ENCODE measurements at places on chromosomes 11 and 22.
A peak's percentile ranks its signal among the peaks of the same experiment; 100 is the strongest.

- DNase-seq: no peak
Observed at GRCh38 chr11:132803436-132803835, 728.9 kb downstream of the OPCML start.

DNA sequence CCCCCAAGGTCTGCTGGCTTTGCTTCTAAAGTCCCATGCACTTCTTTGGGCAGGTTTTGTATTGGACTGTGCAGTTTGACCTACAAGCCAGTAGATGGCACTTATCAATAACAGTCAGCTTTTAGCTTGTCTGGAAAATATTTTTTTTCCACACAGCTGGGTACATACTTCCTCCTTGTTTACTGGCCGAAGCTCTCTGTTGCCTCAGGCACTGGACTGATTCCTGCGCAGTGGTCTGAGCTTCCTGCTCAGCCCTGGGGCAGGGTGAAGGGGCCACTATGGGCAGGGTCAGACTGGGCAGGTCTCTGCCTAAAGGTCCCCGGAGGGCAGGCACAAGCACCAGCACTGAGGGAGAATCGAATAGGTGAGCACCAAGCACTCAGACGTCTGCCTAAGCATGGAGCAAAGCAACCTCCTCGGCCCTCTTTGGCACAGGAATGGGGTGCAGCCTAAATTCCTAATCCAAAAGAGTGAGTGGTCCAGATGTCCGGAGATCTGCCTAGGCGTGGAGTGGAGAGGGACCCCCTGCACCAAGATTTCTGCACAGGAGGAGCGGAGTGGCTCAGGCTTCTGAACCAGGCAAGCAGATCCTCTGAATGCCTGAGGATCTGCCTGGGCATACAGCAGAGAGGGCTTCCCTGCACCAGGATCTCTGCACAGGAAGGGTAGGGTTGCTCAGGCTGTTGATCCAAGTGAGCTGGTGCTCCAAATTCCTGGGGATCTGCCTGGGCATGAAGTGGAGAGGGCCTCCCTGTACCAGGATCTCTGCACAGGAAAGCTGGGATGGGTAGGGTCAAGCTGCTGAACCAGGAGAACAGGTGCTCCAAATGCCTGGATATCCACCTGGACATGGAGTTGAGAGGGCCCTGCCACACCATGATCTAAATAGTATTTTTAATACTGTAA, 105.9 kb upstream of the C11orf58 start:
- DNase-seq: no peak

- DNase-seq: peak; percentile 86
Observed at GRCh38 chr11:9757809-9758636, 94.1 kb downstream of the SWAP70 start.

DNA sequence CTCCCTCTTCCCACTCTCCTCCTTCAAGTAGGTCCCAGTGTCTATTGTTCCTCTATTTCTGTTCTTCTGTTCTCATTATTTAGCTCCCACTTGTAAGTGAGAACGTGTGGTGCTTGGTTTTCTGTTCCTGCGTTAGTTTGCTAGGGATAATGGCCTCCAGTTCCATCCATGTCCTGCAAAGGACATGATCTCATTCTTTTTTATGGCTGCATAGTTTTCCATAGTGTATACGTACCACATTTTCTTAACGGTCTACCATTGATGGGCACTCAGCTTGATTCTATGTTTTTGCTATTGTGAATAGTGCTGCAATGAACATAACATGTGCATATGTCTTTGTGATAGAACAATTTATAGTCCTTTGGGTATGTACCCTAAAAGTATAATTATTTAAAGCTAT, 26.2 kb downstream of the C2CD3 start:
- no peak for DNase-seq

DNA sequence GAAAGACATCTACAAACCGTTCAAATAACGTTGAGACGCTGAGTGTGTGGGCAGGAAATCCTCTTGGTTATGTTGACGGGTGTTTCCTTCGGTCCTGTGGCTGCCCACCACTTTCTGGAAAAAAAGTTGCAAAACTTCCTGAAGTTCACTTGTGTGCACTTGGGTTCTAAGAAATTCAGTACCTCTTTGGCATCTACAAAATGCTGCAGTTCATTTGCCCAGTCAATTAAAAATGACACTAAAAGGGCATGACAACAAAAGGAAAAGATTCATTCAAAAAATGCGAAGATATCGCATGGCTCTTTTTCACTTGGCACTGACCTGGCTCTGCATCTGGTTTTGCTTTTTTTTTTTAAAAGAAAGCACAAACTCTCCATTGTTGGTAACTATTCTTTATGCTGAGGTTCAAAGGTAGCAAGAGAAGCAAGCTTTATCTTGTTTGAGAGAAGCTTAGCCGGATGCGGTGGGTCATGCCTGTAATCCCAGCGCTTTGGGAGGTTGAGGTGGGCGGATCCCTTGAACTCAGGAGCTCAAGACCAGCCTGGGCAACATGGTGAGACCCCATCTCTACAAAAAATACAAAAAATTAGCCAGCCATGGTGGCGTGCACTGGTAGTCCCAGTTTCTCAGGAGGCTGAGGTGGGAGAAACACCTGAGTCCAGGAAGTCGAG, 10.6 kb upstream of the XBP1 start:
- no peak for DNase-seq

GRCh38 chr11:70255477-70256116, 14.9 kb upstream of the PPFIA1 start:
- DNase-seq: no peak

- DNase-seq: no peak
Observed at GRCh38 chr22:41922328-41922727, 4.3 kb downstream of the TNFRSF13C start.

GRCh38 chr11:61756452-61757212, 4.2 kb downstream of the MYRF start:
- DNase-seq: peak; percentile 99

- no peak for DNase-seq
Observed at GRCh38 chr22:46737105-46737975, 712 bp downstream of the CERK start.

DNA sequence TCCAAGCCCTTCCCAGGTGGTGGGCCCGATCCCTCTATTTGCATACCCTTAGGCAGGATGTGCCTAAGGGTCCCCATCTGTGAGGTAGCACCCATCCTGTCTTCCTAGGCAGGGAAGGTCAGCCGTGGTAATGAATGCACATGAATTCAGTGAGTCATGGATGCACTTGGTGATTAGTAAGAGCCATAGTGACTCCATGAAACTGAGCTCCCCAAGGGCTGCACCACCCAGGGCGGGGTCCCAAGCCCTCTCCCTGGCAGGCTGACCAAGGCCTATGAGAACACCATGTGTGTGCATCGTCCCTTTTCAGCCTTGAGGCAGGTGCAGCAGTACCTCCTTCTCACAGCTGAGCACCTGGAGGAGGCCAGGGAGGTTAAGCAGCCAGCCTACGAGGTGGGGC, 15.6 kb upstream of the SUSD2 start:
- DNase-seq: no peak

- DNase-seq: peak; percentile 44
Observed at GRCh38 chr22:47275605-47276449, 513.4 kb downstream of the TBC1D22A start.

Measured in H54 (cell line).